ENCODE measurements at places on chromosomes 2 and 18.

- DNase-seq: no peak
Measured at GRCh38 chr18:44047585-44047984, 633.1 kb upstream of the SETBP1 start.

DNA sequence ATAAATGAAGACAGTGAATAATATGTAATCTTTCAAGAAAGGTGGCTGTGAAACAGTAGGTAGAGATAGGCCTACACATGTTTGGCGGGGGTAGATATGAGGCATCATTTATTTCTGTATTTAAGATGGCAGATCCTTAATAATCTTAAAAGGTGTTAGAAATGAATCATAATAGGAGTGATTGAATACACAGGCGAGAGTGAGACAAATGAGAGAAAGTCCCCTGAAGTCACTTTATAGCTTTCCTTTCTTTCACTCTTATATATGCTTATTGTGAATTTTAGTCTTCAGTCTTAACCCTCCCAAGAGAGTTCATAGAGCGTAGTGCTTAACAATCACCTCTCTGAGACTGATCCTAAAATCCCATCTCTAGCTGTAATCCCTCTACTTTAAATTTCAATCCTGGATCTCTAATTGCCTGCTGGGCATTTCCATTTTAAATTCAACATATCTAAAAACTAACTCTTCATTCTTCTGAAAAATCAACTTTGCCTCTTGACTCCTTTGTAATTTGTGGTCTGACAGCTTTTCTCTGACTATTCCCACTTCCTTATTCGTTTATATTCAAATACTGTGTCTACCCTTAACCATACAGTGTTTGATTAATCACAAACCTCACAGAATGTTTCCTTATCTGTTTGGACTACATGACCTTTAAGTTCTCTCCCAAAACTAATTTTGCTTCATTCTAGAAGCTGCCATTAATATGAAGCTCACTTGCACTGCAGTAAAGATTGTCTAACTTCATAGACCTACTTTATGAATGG is 463.7 kb upstream of the FSIP2 start:
- no peak for DNase-seq

- DNase-seq: no peak
Measured at GRCh38 chr18:46556590-46557206, 100.3 kb downstream of the LOXHD1 start.

- no peak for DNase-seq
Measured at GRCh38 chr18:3266062-3266608, 4.2 kb downstream of the MYL12B start.

GRCh38 chr2:234163510-234164045 is 113.1 kb downstream of the SPP2 start:
- DNase-seq: no peak

GRCh38 chr2:28356095-28356911 is 36.4 kb upstream of the FOSL2 start:
- DNase-seq: no peak

- DNase-seq: no peak
Measured at GRCh38 chr2:106054321-106054720, 139.8 kb downstream of the UXS1 start.
